ENCODE measurements at places on chromosomes 1 and 21. TPM values are rescaled to one million over a fixed set of nuclear protein-coding genes. Genes with fewer than 3 reads are reported as not detected.

DNA sequence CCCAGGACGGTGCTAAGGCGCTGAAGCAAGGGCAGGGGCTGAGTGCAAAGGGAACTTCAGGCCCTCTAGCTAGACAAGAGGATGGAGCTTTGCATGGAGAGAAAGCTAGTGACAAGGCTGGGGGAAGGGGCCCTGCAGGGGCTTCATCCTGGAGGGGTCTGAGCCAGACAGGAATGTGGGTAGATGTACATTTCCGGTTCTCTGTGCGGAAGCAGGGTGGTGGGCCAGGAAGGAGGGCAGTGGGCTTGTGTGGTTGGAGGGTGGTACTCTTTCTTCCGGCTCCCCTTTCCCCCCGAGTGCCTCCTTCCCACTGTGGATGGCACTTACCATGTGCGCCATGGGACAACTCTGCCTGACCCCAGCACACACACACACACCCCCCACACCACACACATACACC lies 1.5 kb downstream of the KISS1 start:
- H3K27me3 ChIP-seq, result no peaks in the 10 kb centered on the region
- DNase-seq, result no peak
- H3K4me3 ChIP-seq, result no peak overlapping the region
- H3K4me1 ChIP-seq, result no peaks in the 10 kb centered on the region

DNA sequence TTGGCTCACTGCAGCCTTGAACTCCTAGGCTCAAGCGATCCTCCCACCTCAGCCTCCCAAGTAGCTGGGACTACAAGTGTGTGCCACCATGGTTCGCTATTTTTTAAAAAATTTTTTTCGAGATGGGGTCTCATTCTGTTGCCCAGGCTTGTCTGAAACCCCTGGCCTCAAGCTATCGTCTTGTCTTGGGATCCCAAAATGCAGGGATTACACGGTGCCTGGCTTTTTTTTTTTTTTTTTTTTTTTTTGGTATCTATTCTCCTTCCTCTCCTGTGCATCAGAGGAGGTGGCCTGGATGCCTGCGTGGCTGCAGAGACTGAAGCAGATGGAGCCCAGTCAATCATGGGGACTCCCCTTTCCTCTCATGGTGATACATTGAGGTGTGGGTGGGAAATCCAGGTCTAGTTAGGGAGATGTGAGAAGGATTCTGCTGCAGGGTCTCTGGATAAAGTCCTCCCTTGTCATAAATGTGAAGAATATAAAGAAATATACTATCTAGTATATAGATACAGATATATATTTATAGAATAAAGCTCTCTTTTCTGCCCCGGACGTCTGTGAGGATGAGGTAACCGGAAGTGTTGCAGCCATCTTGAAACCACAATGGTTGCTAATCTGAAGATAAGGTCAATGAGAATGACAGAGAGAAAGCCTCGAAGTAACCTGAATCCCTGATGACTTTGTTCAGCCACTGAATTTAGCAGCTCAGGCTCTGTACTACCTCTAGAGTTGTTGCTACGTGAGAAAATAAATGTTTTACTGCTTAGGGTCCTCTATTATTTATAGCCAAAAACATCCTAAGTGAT lies 19.5 kb upstream of the RGSL1 start:
- no peak for DNase-seq
- no peaks in the 10 kb centered on the region for H3K4me1 ChIP-seq
- H3K4me3 ChIP-seq, result no peak overlapping the region
- no peak overlapping the region for H3K27ac ChIP-seq
- H3K36me3 ChIP-seq, result no peaks in the 10 kb centered on the region

- peak overlapping the region; percentile 62 for H3K4me3 ChIP-seq
- peak overlapping the region; percentile 77 for H3K27ac ChIP-seq
- H3K27me3 ChIP-seq, result no peaks in the 10 kb centered on the region
- H3K36me3 ChIP-seq, result no peaks in the 10 kb centered on the region
- DNase-seq, result no peak
These were observed 4.1 kb downstream of the OLFML3 start for GRCh38 chr1:113983391-113983790.

The MARK1 gene
- total RNA-seq, result 11.6 TPM

The ASPM gene
- total RNA-seq, result not detected

Data from ascending aorta (tissue), 2 donors.